ENCODE measurements at places on chromosomes 1 and 21. TPM values are rescaled to one million over a fixed set of nuclear protein-coding genes. Genes with fewer than 3 reads are reported as not detected.

The C1QB gene
- 0.50 TPM for total RNA-seq

The CFAP107 gene
- not detected for total RNA-seq

The FAF1 gene
- total RNA-seq: 75.2 TPM

The B3GALT5 gene
- not detected for total RNA-seq

The EDARADD gene
- total RNA-seq: 3.1 TPM

The HTR1D gene
- total RNA-seq: not detected

The PRAMEF26 gene
- not detected for total RNA-seq

The OR2L3 gene
- not detected for total RNA-seq

The RGS18 gene
- 0.62 TPM for total RNA-seq

The TSPEAR gene
- not detected for total RNA-seq

The RNU1-2 gene
- 3,257 TPM for total RNA-seq

The C1orf52 gene
- 31.2 TPM for total RNA-seq

The AK5 gene
- total RNA-seq: 4.7 TPM

The SLC2A1 gene
- total RNA-seq: 80.8 TPM

The SPRR2A gene
- not detected for total RNA-seq

The TMEM82 gene
- not detected for total RNA-seq

The CFHR3 gene
- not detected for total RNA-seq

The ERO1B gene
- total RNA-seq: 8.9 TPM

The HSPA6 gene
- 1.4 TPM for total RNA-seq

The AVPR1B gene
- not detected for total RNA-seq

The AADACL3 gene
- not detected for total RNA-seq

The PBX1 gene
- total RNA-seq: 0.51 TPM

The BMP8B gene
- total RNA-seq: 0.67 TPM

The MYOC gene
- total RNA-seq: not detected

The CSF3R gene
- 0.17 TPM for total RNA-seq

The KCNE2 gene
- total RNA-seq: not detected

The RHOU gene
- total RNA-seq: 7.5 TPM

The SOAT1 gene
- total RNA-seq: 62.8 TPM

The HUNK gene
- 0.48 TPM for total RNA-seq

The CD1E gene
- total RNA-seq: not detected

The ACTL8 gene
- total RNA-seq: not detected

The IFI44 gene
- 180 TPM for total RNA-seq

The SERTAD4 gene
- not detected for total RNA-seq

The LRRC53 gene
- not detected for total RNA-seq

The AIM2 gene
- 3.0 TPM for total RNA-seq
